ENCODE measurements at places on chromosomes 1 and 21.

- no peak for DNase-seq
Measured at GRCh38 chr1:159700312-159700711, 14.1 kb downstream of the CRP start.

- no peak for DNase-seq
Measured at GRCh38 chr1:6443339-6444115, 19.0 kb downstream of the ESPN start.

DNA sequence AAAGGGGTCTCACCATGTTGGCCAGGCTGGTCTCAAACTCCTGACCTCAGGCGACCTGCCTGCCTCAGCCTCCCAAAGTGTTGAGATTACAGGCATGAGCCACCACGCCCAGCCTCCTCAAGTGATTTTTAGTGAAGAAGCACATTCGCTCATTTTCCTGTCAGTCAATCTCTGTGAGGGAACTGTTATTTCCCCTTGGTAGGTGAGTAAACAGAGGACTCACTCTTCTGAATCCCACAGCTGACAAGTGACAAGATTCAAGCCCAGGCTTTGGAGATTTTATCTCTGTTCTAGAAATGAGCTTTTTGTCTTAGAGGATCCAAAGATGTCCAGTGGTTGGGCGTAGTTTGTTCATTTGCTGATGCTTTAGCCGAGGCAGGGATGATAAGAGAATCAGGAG is 43.9 kb upstream of the TACSTD2 start:
- DNase-seq: no peak

DNA sequence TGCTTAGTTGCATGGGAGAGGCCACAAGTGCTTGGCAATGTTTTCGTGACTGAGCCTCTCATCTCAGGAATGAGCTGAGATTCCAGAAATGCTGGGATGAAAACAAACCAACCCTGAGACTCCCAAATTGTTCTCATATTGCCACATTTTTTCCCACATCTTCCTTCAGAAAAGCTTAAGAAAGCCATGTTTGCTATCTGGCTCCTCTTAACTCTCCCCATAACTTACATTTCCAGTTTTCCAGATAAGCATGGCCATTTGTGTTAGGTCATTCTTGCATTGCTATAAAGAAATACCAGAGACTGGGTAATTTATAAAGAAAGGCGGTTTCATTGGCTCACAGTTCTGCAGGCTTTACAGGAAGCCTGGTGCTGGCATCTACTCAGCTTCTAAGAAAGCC is 17.2 kb downstream of the DSCAM start:
- DNase-seq: no peak

DNA sequence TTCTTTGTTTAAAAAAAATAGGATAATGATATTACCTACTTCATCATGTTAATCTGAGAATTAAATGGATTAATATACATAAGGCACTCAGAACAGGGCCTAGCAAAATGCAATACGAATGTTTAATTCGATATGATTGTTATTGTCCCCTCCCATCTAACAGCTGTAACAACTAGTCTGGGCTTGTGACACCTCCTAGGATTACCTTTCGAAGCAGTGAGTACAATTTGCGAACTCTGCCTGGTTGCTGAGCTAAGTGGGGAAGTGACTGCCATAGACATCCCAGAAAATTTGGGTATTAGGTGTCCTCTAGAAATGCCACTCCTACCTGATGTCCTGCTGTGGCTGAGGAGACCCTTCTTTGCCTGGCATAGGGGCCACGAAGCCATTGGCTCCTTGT is 3.0 kb downstream of the RASSF5 start:
- DNase-seq: no peak

GRCh38 chr1:24277420-24278169 is 41.6 kb upstream of the GRHL3 start:
- peak; percentile 89 for DNase-seq

DNA sequence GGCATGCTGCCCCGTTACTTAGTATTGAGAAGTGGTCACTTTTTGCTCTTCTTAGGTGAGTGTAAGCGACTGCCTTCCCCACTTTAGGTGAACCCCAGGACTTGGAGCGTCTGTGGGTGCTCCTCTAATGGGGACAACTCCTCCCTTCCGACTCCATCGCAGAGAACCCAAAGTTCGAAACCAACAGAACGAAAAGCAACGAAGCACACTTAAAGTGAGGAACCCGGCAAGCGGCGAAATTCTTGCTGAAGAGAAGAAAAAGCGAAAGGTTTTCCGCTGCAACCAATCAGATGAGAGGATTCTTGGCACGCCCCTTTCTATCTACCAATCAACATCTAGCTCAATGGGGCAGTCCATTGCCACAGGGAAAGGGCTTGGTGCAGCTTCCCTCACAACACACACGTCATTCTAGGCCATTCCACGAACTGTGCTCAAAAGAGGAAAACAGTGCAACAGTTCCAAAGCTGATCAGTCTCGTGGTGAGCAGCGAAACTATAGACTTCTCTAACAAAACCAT is 709 bp upstream of the SUCO start:
- peak; percentile 99 for DNase-seq

GRCh38 chr1:19831441-19831840 is 16.4 kb upstream of the RNF186 start:
- no peak for DNase-seq
